ENCODE measurements at places on chromosomes 5 and 9. TPM values are rescaled to one million over a fixed set of nuclear protein-coding genes. Genes with fewer than 3 reads are reported as not detected.

The CNOT8 gene
- total RNA-seq: 57.3 TPM

The TEX48 gene
- total RNA-seq: not detected

- DNase-seq: peak; percentile 75
These were observed 39.7 kb downstream of the FABP6 start for GRCh38 chr5:160269017-160269416.

The ZNF79 gene
- total RNA-seq: 7.6 TPM

The OR1Q1 gene
- total RNA-seq: not detected

The CYLC2 gene
- not detected for total RNA-seq

GRCh38 chr5:82785882-82786509, 291.2 kb downstream of the TMEM167A start:
- no peak for DNase-seq

GRCh38 chr5:41809128-41809527, 61.1 kb downstream of the OXCT1 start:
- no peak for DNase-seq

GRCh38 chr9:81716409-81716808, 27.1 kb upstream of the TLE1 start:
- no peak for DNase-seq

The PRDM9 gene
- total RNA-seq: not detected

DNA sequence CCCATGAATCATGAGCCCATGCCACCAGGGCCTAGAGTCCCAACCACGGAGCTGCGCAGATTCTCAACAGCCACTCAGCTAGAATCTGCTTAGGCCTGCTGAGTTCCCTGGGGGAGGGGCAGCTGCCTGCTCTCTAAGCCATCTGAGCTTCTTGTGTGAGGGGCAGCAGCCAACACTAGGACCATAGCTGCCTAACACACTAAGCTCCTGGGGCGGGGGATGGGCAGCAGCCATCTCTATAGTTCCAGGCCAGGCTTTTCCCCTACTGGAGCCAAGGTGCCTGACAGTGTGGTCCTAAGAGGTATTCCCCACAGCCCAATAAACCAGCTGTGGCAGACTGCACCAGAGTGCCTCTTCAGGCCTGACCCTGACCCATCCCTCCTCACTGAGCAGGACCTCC, 255.9 kb upstream of the ACO1 start:
- no peak for DNase-seq
